Muscle of arm (tissue), 14 donors: ENCODE measurements at places on chromosomes 11 and 22.

- no peak for DNase-seq
Measured at GRCh38 chr11:57343825-57344224, 5.7 kb downstream of the P2RX3 start.

DNA sequence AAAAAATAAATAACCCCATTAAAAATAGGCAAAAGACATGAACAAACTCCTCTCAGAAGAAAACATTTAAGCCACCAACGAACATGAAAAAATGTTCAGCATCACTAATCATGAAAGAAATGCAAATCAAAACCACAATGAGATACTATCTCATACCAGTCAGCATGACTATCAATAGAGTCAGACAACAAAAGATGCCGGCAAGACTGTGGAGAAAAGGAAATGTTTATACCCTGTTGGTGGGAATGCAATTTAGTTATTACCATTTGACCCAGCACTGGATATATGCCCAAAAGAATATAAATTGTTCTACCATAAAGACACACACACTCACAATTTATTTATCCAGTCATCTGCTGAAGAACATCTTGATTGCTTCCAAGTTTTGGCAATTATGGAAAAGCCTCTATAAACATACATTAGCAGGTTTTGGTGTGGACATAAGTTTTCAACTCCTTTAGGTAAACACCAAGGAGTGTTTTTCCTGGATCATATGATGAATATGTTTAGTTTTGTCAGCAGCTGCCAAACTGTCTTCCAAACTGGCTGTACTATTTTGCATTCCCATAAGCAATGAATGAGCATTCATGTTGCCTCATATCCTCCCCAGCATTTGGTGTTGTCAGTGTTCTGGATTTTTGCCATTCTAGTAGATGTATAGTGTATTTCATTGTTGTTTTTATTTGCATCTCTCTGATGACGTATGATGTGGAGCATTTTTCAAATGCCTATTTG lies 28.0 kb downstream of the OR8D1 start:
- DNase-seq = no peak

GRCh38 chr11:71999362-71999761 lies 653 bp downstream of the IL18BP start:
- DNase-seq = no peak

DNA sequence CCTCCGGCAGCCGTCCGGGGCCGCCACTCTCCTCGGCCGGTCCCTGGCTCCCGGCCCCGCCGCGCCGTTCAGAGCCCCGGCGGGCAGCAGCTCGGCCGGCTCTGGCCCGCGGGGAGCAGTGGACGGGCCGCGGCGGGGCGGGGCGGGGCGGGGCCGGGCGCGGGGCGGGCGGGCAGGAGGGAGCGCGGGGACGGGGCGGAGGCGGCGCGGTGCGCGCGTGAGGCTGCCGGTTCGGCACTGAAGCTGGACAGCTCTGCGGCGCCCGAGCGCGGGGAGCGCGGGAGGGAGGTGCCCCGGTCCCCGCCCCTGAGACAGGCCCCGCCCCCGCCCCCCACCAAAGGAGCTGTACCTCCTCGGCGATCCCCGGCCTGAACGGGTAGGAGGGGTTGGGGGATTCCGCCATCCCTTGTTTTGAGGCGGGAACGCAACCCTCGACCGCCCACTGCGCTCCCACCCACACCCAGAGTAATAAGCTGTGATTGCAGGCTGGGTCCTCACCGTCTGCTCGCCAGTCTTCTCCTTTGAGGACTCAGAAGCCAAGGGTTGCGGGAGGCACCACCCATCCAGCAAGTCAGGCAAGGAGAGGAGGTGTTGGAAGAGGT lies at the start of gene DRD2:
DRD2 (minus strand) TSS at position 239 of the 602 bp plus-strand sequence. CDS start 50,747 bp downstream, outside the sequence.
- no peak for DNase-seq

DNA sequence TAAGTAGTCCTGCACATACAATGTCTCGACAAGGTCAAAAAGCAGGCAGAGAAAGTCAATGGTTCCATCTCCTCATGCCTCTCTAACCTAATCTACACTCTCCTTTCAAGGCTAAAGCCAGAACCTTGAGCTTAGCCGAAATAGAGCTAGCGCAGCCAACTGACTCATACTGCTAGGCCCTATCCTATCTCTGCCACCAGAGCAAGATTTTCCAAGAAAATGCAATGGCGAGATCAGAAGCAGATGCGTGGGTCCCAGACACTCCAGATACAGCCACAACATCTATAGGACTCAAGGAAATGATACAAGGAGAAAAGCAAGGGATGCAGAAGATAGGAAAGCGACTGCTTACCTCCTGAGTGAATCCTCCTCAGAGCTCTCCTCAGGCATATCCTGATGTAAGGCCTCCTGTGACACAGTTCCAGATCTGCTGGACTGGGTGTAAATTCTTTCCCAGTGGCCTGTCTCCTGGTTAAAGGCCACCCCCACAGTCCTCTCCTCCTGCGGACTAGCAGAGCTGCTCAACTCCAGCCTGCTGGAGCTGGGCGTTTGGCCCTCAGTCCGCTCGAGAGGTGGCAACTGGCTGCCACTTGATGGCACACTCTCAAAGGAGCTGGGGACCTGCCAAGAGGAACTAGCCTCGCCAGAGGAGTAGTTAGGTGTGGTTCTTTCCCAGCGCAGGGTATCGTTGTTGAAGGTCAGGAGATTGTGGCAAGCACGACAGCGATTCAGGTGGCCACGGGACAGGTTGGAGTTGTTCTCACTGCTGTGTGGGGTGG lies 52.0 kb downstream of the AMBRA1 start:
- no peak for DNase-seq

GRCh38 chr22:22547226-22547625 lies 11.8 kb downstream of the PRAME start:
- DNase-seq = no peak

- DNase-seq = no peak
Measured at GRCh38 chr22:49690454-49690853, 137.2 kb downstream of the BRD1 start.

GRCh38 chr11:123061403-123062157 lies at the start of gene HSPA8:
HSPA8 (minus strand) TSS chr11:123062136; CDS start chr11:123061324, 812 bp downstream.
- no peak for DNase-seq
